ENCODE measurements at places on chromosomes 7 and 10. TPM values are rescaled to one million over a fixed set of nuclear protein-coding genes. Genes with fewer than 3 reads are reported as not detected.

GRCh38 chr7:40700653-40701421 is 566.0 kb downstream of the SUGCT start:
- DNase-seq = no peak

DNA sequence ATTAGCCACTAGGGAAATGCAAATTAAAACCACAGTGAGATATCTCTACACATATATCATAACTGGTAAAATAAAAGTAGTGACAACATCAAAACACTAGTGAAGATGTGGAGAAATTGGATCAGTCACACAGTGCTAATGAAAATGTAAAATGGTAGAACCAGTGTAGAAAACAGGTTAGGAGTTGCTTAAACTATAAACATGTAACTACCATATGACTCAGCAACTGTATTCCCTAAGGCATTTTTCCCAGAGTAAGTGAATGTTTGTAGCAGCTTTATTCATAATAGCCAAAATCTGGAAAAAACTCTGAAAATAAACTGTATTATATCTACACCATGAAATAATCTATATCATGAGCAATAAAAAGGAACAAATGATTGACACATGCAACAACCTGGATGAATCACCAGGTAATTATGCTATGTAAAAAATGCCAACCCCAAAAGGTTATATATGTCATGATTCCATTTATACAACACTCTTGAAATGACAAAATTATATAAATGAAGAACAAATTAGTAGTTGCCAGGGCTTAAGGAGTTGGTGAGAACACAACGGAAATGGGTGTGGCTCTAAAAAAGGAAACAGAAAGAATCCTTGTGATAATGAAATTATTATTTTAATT is 22.8 kb downstream of the SLC25A40 start:
- no peak for DNase-seq

GRCh38 chr7:98956937-98957336 is 78.6 kb downstream of the TRRAP start:
- no peak for DNase-seq

GRCh38 chr10:28072573-28072972 is 73.7 kb upstream of the ODAD2 start:
- DNase-seq = no peak

DNA sequence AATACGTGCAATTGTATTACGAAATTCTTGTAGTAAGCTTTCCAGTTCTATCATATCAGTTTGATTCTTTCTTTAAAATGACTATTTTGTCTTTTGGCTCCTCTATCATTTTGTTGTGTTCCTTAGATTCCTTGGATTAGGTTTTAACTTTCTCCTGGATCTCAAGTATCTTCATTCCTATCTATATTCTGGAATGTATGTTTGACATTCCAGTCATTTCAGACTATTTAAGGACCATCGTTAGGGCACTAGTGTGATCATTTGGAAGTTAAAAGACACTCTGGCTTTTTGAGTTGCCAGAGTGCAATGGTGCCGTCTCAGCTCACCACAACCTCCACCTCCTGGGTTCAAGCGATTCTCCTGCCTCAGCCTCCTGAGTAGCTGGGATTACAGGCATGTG is 45.7 kb upstream of the SFTPD start:
- no peak for DNase-seq

DNA sequence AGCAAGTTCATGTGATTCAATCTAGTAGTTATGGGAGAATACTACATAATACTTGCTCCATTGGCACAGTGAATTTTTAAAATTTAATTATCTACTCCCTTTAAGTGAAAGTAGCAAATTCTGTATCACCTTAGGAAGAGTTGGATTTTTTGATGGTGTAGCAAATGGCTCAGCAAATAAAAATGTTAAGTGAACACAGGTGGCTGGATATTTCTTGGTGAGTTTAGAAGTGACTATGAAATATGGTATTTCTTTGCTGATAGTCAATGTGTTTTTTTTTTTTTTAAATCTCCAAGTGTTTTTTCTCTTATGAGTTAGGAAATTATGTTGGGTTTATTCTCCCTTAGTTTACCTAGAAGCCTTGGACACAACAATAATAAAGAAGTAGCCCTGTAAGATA is 67.8 kb downstream of the CREM start:
- no peak for DNase-seq

DNA sequence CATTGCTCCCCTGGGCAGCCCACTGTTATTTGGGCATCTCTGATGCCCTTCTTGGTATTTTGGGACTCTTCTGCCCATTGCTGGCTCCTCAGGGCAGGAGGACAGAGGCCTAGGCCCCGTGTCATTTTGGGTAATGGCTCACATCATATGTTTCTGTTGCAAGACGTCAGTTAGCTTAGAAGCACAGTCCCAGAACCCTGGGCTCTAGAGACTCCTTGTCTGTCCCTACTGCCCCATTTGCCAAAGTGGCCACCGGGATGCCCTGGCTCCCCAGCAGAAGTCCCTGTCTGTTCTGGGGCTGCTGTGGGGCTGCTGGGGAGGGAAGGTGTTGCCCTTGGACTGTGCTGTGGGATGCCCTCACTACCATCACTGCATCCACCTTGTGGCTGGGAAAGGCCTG is 48.8 kb downstream of the ADCYAP1R1 start:
- DNase-seq = no peak

DNA sequence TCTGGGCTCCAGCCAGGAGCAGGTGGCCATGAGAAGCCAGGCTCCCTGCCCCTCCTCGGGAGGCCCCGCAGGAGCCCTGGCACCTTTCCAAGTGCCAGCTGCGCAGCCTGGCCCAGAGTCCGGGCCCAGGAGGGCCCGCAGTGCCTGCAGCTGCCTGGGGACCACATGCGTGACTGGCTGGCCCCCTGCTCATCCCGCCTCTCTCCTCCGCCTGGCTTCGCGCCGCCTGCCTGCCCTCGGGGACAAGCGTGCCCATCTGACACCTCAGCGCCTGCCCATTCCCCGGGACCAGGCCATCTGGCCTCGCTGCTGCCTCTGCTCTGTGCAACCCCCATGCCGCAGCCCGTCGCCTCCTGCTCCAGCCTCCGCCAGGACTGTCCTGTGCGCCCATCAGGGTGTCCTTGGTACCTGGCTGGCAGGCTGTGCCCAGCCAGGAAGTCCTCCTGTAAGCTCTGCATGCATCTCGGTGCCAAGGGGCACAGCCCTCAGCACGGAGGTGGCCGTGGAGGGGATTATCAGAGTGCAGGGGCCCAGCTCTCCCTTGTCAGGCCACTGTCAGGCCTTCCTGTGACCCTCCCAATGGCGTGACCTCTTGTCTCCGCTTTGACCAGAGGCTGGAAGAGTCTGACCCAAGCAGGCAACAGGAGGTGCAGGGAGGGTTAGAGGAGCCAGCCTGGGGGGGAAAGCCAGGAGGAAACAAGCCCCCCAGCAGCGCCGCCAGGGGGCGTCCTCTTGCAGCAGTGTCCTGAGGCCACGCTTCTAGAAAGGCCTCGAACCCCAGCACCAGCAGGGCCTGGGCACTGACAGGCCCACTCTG is 50.5 kb downstream of the TMEM209 start:
- DNase-seq = no peak

- no peak for DNase-seq
Observed at GRCh38 chr7:82701949-82702348, 258.4 kb upstream of the CACNA2D1 start.

DNA sequence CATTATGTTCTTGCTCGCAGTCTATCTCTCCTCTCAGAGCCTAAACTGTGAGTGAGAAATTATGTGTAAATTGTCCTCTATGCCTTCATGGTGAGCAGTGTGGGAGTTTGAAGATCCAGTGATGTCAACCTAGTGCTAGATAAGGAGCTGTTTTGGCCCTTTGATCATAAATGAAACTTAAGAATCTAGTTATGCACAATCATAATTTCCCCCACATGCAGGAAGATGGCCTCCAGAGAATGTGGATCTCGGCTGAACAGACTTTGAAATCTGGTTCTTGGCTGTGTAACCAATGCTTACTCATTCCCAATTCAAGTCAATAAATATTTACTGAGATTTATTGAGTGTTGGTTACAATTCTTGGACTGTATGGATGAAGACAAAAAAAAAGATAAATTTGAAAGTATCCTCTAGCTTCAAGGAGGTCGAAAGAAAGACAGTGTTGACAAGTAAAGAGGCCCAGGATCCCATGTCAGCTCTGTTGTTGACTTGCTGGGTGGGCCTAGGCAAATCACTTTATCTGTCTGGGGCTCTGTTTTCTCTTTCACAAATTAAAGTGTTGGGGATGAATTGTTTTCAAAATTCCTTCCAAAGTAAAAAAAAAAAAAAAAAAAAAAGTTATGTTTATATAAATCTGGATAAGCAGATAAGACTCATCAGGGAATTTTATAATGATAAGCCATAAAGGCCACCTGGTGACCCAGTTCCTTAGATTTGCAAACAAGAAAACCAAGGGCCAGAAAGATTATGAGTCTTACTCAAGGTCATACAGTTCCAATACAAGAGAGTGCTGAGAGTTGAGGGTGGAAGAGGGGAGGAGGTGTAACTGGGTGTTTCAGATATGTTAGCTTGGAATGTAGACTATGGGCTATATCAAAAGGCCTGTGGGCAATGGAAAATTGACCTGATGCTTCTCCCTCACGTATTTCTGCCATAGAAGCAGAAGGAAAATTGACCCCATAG is 969.9 kb downstream of the KCNMA1 start:
- no peak for DNase-seq

DNA sequence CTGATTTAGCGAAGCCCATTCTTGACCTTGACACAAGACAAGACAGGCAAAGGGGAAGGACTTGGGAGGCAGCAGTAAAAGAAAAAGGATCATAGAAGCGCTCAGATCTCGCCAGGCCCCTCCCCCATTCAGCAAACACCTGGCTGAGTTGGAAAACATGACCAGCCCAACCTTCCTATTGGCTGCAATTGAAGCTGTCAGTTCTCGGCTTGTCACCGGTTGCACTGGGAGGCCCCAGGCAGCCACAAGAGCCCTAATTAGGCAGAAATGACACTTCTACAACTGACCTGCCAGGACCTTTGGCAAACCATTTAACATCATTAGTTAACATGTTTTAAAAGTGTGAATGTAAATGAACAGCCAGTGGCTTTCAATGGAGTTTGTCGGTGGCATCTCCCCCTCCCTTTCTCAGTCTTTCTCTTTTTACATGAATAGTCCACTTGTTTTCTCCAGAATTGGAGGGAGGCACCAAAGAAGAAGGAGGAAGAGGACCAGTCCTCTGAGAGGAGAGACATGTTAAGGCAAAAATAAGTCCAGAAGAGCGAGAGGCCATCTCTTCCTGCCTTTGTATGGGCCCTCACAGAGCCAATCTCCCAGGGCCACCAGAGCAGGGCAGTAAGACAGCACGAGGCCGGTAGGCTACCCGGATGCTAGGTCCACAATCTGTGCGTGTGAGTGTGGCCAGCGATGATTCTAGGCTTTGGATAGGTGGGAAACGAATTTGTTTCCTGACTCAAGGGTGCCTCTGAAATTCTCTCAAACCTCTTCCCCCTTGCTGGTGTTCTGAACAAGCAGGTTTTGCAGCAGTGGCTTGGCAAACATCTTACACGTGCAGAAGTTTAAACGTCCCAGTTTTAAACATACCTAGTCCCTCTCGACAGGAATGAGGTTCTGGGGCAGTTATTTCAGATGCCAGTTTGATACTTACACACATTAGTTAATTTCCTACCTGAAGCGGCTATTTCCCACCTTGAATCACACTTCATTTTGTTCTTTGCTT is 15.0 kb upstream of the ENO4 start:
- no peak for DNase-seq

DNA sequence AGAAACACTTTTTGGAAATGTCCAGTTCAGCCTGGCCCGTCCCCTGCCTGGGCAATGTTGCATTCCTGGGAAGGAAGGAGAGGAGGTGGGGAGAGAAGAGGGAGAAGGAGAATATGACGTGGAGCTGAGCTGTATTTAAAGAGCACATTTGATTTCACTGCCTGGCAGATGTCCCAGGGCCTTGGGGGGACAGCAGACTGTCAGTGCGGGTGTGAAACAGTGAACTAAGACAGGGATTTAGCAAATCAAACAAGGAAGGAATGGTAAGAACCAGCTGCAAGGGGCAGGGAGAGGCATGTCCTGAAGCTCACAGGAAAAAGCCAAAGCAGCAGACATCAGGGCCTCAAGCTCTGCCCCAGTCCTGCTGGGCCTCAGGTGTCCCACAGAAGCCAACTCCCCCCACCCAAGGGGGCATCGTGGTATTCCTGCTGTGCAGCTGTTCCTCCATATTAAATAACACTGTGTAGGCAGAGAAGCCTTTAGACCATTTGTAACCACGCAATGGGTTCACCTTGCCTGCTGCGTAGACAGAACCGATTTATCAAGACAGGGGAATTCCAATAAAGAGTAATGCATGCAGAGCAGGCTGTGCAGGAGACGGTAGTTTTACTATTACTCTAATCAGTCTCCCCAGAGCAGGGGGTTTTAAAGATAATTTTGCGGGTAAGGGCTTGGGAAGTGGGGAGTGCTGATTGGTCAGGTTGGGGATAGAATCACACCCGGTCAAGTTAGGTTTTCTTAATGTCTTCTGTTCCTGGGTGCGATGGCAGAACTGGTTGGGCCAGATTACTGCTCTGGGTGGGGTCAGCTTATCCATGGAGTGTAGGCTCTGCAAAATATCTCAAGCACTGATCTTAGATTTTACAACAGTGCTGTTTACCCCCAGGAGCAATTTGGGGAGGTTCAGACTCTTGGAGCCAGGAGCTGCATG is 18.3 kb downstream of the LEP start:
- no peak for DNase-seq

DNA sequence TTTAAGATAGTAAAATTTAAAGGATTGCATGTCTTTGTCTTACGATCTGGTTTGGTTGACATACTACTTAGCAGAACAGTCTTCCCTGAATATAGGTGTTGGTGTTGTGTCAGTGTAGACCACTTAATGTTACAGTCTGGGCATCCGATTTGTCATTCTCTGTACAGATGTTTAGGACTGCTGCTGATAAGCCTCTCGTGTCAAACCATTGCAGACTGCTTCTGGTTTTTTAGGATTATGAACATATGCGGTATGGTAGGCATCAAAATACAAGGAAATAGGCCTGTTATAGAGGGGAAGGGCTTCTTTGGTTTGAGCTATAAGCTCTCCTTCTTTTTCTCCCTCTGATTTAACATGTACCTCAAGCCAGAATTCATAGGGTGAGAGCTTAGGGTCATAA is 7.4 kb downstream of the CYP3A43 start:
- DNase-seq = no peak

- no peak for DNase-seq
Observed at GRCh38 chr10:15943426-15943825, 83.1 kb upstream of the MINDY3 start.

GRCh38 chr10:21950566-21950965 is 53.0 kb downstream of the DNAJC1 start:
- DNase-seq = no peak

- DNase-seq = no peak
Observed at GRCh38 chr10:88245974-88246511, 337.1 kb downstream of the RNLS start.

JAZF1 gene
- 11.4 TPM for total RNA-seq

CDK14 gene
- 36.3 TPM for total RNA-seq

HELLS gene
- total RNA-seq = 5.4 TPM

ITGA8 gene
- total RNA-seq = 5.5 TPM

MAGI2 gene
- total RNA-seq = 56.6 TPM

ZNF487 gene
- 7.3 TPM for total RNA-seq

TDRD1 gene
- 0.22 TPM for total RNA-seq

MPP7 gene
- total RNA-seq = 1.5 TPM

PLXNA4 gene
- 12.7 TPM for total RNA-seq

H2BK1 gene
- total RNA-seq = not detected

CALHM3 gene
- not detected for total RNA-seq

CARD11 gene
- 3.3 TPM for total RNA-seq

FAM25C gene
- not detected for total RNA-seq

MOSPD3 gene
- total RNA-seq = 28.8 TPM

Data from tibial nerve (tissue), 4 donors.